ENCODE measurements at places on chromosomes 6 and 20.

GRCh38 chr20:37200376-37200775 is 21.0 kb upstream of the MROH8 start:
- DNase-seq, result no peak

GRCh38 chr6:145626857-145627256 is 108.5 kb downstream of the EPM2A start:
- peak; percentile 7 for DNase-seq

DNA sequence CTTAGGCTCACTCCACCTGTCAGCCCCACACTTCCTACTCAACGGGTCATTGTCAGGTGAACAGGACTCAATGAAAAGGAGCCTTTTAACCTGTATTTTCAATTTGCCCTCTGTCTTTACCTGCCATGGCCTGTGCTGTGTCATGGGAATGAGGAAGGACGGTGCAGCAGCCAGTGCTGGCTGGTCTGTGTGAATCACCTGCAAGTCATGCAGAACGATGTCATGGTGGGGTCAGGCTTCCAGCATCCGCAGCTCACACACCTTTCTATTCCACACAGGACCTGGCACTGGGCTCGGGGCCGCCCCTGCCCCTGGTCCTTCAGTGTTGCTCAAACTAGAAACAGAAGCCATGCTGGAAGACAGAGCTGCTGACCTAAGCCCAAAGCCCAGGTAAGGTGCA is 188.7 kb upstream of the GMDS start:
- no peak for DNase-seq

DNA sequence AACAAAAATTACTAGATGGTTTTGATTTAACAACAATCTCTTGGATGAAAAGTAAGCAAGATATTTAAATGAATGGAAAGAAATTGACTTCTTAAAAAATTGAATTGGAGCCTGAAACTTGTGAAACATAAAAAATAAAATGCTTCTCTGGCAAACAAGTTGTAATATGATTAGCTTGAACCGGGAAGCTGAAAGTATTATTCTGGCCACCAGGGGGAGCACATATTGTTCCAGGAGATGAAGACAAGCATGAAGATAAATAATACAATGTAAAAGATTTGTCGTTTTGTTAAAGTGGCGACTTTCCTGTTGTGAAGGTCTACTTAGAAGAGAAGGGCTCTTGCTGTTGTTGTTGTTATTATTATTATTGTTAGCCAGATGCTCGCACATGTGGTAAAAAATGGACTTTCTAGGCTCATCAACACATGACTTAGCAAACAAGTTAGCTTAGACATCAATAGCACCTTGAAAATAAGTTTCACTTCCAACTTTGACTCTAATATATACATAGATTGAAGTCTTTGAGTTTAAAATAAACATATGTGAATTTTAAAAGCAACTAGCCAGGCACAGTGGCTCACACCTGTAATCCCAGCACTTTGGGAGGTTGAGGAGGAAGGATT is 14.2 kb downstream of the PAX1 start:
- no peak for DNase-seq

DNA sequence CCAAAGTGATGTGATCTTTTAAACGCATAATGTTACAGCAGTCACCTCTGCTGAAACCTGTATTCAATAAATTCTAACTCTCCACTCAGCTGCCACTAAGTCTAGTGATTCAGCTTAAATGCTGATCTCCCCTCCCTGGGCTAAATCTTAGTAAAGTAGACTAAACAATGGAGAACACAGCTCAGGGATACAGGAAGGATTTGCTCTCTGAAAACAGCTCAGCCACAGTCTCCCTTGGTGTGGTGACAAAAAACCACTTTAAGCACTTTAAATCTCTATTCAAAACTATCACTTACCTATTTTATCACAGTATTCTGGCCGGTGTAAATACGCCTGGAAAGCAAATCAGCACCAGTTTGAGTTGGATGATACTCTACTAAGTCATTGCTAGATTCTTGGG is 130.6 kb downstream of the RFX6 start:
- DNase-seq, result no peak

DNA sequence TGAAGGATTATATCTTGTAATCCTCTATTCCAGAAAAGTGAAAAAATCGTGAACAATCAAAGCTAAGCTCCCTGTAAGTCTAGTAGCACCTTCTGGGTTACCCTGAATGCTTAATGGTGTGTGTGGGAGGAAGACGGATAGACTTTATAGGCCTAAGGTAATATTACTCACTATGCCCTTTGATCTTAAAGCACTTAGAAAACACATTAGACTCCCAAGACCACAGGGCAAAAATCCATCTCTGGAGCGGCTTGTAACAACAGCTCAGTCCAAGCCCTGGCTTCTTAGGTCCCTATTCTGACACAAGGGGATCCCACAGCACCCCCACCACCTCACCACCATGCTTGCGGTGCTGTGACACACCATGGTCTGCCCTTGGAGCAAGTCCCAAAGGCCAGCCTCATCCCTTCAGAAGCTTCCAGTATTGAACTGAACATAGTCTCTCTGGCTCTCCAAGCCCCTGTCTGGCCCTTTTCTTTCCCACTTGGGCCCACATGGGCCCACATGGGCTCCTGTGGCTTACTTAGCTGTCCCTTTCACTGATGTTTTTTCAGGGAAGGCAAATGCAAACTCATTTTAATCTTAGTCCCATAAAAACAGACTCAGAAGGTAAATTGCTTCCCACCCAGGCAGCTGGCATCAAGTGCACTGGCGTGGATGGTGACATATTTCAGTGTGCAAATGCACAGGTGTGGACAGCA is 28.3 kb downstream of the C6orf132 start:
- no peak for DNase-seq

DNA sequence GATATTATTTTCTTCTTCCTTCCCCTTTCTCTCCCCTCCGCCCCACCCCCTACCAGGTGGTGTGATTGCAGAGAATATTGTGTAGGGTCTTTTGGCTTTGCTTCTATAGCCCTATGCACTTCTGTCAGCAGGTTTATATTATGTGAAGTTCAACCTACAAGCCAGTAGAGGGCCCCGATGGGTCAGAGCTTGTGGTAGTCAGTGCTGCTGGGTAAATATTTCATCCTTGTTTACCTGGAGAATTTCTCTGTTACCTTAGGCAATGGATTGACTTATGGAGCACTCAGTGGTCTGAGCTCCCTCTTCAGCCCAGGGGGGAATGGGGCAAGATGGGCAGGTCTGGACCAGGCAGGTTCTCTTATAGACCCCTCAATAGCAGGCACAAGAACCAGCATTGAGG is 720.9 kb downstream of the GRIK2 start:
- no peak for DNase-seq

DNA sequence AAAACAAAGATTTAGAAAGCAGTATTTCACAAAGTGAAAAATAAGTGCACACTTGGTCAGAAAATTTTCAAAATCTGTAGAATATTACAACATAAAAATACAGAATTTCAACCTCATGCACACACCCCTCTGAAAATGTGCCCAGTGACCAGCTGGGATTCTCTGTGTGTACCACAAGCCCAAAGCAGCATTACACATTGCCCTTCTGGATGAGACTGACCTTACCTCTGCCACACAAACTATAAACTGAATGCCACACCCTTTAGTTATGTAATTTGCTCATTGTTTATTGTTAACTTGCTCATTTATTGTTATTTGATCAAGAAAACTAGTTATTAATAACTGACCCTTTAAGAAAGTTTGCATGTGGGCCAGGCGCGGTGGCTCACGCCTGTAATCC is 303.0 kb downstream of the FOXC1 start:
- DNase-seq, result no peak

DNA sequence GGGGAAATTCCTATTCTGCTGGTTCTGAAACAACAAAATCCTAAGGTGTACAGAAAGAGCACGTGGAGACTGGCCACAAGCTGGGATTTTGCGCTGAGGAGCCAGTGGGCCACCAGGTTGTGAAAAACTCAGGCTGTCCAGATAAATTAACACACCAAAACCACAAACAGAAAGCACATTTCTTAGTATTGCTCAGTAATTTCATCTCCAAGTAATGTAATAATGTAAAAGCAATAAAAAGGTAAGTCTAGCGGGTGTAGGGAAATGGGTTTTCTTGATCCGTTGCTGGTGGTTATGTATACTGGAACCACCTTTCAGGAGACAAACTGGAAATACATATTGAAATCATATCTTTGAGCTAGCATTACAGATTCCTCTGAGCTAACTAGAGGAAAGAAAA is 195.6 kb upstream of the CNR1 start:
- DNase-seq, result no peak

DNA sequence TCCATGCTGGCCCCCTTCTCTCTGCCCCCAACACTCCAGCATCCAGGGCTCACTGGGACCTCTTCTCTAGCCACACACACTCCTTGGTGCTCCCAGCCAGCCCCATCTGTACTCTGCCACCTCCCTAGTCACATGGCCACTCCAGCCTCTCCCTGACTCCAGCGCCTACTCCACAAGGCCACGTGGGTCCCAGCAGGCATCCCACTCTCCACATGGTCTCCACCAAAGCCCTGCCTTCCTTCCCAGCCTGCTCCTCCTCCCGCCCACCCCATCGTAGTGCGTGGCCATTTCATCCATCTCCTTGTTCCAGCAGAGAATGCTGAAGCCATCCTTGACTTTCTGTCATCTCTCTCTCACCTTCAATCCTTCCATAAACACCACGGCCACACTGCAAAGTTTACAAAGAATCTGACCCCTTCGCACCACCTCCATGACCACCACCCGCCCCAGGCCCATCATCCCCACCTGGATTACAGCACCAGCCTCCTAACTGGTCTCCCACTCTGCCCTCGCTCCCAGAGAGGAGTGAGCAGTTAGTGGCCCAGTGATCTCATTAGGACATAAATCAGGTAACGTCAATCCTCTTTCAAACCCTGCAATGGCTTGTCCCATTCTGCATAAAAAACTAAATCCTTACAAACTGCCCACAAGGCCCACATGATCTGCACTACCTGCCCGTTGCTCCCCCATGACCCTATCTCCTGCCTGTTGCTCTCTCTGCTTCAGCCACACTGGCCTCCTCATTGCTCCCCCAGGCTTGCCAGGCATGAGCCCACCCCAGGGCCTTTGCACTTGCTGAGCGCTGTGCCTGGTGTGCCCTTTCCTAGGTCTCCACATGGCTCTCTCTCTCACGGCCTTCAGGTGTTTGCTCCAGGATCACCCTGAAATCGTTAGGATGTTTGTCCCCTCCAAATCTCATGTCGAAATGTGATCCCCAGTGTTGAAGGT is 96.2 kb downstream of the GRM4 start:
- no peak for DNase-seq

DNA sequence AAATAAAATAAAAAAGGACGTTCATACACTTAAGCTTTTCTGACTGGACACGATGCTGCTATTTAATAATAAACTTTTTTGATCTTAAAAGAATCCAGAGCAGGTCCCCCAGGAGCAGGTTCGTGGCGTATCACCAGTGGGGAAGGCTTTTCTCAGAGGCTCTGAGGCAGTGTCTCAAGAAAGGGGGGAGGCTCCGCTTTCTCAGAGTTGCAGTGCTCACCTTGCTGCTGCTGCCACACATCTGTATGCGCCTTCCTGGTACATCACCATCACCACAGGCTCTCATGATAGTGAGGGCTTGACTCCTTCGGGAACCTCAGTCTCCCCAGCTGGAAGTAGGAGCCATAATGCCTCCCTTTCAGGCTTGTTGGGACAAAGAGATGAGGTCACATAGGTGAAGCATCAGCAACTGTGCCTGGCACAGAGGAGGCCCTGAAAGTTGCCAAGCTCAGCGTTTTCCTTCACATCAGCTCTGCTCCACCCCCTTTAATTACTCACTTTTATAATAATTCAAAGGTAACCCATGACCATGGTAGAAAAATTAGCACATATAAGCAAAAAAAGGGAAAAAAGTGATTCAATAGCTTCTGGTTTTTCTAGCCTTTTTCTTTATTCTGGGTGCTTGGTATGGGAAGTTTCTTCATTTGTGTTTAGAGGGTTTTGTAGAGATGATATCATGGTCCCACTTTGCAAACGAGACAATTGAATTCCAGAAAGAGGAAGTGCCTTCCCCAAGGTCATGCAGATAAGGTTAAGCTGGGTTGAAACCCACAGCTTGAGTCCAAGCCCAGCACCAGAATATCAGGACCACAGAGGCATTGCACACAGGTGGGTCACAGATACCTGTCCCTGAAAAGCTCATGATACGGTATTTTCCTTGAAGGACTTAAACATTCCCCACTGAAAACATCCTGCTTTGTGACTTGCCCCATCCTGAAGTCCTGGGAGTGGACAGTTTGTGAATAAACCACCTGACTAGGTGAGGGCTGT is 24.5 kb downstream of the SRSF3 start:
- DNase-seq, result no peak

DNA sequence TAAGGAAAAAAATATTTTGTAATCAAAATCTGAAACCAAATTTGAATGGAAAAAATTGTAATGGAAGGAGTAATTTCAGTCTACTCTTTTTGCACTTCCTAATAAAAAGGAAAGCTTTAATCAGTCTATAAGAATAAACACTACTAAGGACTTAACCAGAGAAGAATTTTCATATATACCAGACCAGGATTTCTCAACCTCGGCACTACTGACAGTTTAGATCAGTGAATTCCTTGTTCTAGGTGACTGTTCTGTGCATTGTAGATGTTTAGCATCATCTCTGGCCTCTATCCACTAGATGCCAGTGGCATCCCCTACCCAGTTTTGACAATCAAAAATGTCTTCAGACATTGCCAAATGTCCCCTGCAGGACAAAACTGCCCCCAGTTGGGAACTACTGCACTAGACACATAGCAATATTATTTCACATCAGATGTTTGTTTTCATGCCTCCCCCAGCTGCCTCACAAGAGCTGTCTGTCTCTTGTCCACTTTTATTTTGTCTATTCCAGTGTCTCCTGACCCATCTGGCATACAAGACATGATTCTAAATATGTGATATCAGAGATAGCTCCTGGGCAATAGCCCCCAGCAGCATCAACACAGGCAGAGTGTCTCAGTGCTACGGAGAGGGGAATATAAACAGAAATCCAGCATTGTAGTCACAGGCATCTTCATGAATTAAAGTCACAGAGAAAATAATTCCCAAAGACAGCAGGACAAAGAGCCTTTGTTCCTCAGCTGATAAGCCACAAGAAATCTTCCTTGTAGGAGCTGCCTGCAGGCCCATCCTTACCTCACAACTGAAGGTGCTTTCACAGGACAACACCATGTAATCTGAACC is 27.0 kb downstream of the DNAAF9 start:
- DNase-seq, result no peak

DNA sequence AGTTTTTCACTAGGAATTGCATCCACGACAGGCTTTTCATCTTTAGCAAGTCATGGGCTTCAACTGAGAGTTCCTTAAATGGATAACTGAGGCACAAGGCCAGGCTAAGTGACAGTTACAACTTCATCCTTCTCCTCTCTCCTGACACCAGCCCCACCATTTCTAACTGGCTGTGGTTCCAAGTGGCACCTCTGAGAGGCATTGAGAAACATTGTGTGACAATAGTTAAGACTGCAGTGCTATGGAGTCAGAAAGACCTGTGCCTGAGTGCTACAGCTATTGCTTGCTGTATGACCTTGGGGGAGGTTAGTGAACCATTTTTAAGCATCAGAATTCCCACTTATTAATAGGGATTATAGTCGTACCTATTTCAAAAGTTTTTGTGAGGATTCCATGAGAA is 26.2 kb upstream of the MLIP start:
- no peak for DNase-seq

- DNase-seq, result no peak
Measured at GRCh38 chr6:52180787-52181558, 5.2 kb upstream of the IL17A start.

Measured in right lung (tissue), 10 donors.